ENCODE measurements at places on chromosomes 13 and 19.

DNA sequence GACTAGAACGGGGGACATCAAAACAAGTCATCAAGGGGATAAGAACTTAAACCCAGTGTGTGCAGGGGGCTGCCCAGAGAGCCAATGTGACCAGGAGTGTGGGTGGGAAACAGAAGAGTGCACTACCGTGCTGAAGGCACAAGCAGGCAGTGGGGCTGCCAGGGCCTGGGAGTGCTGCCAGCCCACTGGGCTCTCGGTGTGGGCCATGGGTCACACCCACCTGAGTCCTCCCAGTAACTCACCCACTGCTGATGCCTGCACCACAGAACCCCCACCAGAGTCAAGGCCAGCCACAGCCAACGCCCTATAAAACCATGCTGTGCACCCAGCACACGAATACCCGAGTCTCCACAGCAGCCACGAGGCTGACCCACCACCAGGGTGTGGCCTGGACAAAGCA lies 8.5 kb downstream of the MED26 start:
- DNase-seq = no peak

DNA sequence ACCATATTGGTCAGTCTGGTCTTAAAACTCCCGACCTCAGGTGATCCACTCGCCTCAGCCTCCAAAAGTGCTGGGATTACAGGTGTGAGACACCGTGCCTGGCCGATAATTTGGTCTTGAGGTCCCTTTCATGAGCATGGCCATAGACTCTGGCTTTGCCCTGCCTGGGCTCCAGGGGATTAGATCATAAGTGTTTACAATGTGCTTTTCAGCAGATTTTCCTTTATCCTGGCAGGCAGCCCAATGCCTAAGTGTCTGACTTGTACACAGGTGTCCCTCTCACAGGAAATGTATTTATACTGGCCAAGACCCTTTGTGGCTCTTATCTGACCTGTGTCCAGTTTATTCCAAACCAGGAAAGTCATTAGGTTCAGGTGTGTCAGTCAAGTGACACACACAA lies 15.9 kb downstream of the BCAM start:
- DNase-seq = no peak

DNA sequence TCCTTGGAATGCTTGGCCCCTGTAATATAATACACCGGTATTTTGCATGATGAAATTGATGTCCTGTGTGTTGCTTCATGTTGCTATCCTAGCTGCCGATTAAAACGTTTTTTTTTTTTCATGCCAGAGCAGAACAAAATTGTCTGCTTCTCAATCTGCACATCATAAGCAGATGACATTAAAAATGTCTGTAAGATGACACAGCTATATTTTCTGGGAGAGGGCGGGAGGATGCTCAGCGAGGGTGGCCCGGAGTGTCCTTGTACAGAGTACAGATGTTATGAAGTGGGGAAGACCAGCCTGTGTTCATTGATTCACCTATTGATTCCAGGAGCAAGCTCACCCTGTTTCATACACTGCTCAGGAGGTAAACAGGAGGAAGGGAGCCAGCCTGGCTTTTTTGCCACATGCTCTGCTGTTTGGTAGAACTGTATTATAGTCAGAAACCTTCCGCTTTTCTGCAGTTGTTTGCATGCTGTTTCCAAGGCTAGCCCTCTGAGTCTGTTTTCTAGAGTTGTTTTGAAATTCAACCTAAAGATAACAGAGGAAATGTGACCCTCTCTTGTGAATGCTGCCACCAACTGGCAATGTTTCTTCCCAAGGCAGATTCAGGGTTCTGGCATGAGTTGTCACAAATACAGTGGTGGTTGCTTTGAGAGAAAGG lies 4.7 kb upstream of the IRS2 start:
- no peak for DNase-seq

DNA sequence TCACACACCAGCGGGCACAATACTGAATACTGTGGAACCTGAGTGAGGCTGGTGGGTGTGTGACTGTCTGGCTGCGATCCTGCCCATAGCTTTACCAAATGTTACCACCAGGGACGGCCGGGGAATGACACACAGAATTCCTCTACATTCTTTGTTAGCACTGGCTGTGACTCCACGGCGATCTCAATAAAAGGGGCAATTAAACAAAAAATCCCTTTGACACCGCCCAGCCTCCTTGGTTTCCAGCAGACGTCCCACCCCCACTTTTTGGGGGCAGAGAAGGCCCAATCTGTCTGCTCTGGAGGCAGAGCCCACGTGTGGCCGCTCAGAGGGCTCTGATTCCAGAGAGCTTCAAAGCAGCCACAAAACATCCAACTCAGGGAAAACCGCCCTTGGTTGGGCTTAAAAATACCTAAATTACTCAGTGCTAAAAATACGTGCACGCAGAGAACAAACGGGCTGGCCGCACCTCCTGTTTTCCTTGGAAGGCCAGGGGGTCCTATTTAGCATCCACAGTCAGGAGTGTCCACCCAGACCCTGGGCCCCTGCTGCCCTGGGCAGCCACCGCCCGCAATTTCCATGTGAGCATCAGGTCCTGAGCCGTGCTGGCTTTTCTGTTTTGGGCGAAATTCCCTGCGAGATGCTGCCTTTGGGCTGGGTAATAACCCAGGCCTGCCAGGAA lies 47.8 kb downstream of the GADD45B start:
- DNase-seq = no peak

DNA sequence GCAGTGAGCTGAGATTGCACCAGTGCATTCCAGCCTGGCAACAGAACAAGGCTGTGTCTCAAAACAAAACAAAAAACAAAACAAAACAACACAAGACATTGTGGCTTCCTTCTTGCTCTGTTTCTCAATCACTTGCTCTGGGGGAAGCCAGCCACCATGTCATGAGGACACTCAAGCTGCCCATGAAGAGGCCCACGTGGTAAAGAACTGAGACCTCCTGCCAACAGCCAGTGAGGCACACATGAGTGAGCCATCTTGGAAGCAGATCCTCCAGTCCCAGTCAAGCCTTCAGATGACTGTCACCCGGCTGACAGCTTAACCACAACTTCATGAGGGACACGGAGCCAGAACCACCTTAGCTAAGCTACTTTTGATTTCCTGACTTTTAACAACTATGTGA lies 25.2 kb downstream of the CPT1C start:
- no peak for DNase-seq

GRCh38 chr13:101751488-101751887 lies 299.0 kb downstream of the ITGBL1 start:
- DNase-seq = no peak

DNA sequence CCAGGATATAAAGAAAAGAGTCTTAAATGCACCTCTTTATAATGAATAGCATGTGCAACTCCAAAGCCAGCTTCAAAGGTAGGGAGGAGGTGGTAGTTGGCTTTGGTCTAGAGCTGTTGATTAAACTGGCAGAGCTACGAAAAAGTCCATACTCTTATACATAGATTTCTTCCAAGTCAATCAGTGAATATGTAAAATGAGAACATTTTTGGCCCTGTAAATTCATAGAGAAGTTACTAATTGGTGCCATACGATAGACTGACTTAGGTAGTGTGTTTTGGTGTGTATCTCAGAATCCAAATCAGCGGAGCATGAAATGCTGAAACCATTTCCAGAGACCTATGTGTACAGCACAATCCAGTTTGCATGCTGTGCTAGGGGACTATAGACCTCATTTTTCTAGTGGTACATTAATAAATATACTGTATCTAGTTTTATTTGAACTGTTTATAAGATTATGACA lies 17.1 kb upstream of the DPY19L3 start:
- no peak for DNase-seq

- no peak for DNase-seq
These were observed 417.1 kb downstream of the ITGBL1 start for GRCh38 chr13:101869553-101869952.

DNA sequence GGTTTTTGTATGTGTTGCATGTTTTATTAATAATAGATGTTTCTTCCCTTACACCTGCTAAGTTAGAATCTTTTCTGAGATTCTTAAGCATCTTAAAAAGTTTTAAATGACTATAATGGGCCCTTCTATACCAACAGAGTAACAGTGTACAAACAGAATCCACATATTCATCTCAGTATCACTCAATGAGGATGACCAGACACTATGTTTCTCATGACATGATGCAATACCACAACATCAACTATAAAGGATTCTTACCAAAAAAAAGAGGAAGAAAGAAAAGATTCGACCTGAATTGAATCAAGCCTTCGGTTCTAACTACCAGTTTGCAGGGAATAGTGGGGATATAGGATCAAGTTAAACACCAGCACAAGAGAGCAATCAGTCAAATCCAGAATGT lies 56.5 kb downstream of the INTS6 start:
- DNase-seq = no peak

GRCh38 chr13:76929320-76929719 lies 19.0 kb upstream of the ACOD1 start:
- no peak for DNase-seq

DNA sequence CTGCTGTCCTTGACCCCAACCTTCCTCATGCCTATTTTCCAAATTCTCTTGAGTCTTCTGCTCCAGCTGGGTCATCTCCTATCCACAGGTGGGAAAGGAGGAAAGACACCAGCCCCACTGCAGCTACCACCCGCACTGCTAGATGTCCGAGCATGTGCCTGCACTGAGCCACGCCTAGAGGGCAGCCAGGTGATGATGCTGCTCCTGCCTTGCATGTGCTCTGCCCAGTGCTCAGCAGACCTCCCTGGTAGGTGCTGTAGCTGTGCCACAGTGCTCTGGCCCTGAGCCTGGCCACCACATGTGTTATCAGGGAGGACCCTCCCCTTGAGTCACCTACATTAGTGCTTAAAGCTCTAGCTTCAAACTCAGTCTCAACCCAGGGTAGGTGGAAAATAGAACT lies 6.9 kb upstream of the CYSLTR2 start:
- no peak for DNase-seq

DNA sequence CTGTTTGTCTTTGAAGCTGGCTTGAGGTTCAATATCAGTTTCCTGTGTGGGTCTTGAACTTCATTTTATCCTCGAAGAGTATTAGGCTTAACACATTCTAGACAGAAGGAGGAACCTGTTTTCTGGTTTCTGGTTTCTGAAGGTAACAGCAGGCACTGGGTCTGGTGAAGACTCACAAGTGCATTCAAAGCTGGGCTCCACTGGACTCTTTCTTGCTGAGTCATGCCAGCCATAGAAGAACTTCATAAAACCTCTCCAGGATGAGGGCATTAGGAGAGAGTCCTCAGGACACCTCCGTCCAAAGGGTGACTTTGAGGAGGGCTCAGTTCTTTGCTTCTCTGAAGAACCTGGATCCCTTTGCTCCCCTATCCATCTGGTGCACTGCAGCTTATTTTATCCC lies 668.6 kb upstream of the SLC10A2 start:
- no peak for DNase-seq

- DNase-seq = no peak
These were observed 2.2 kb upstream of the EID2 start for GRCh38 chr19:39542206-39542605.

GRCh38 chr19:56750658-56751057 lies 79.1 kb upstream of the ZNF835 start:
- no peak for DNase-seq

GRCh38 chr13:60080850-60081249 lies 82.9 kb downstream of the DIAPH3 start:
- DNase-seq = no peak

GRCh38 chr19:11397089-11397610 lies 13.0 kb upstream of the EPOR start:
- no peak for DNase-seq

DNA sequence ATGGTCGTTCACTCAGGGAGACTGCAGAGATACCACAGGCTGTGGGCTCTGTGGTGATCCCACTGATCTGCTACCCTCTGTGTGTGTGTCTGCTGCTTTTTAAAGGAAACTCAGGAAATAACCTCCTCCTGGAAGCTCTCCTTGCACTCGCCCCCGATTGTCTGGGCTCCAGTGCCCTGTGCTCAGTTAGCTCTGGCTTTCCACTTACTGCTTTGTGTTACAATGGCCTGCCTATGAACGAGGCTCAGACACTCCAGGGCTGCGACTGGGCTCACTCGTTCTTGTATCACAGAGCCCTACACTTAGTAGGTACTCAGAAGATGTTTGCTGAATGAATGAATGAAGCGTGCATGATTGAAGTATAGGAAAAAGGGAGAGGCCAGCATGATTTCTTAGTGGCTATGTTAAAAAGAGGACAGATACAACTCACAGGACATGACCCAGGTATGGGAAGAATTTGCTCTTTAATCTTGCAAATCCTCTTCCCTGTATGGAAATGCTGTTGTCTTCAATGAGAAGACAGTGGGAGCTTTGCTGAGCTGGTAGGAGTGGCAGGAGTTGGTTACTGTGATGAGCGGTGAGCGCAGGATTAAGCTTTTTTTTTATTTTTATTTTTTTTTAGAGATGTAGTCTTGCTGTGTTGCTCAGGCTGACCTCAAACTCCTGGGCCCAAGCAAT lies 26.4 kb downstream of the B3GLCT start:
- no peak for DNase-seq

DNA sequence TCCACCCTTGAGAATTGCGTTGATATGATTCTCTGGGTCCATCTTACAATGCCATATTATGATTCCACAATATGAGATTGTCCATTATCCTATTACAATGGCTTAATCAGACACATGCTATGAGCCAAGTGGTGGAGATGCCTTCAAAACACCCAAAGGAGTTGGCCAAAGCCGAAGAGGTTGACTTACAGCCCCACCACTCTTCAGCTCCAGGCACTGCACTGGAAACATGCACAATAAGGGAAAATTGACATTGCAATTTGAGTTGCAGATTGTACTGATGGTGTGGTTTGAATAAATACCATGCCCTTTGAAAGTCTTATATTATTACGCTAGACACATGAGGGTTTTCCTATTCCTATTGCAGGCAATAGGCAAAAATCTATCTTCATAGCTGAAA lies 75.4 kb upstream of the TNFSF11 start:
- no peak for DNase-seq

DNA sequence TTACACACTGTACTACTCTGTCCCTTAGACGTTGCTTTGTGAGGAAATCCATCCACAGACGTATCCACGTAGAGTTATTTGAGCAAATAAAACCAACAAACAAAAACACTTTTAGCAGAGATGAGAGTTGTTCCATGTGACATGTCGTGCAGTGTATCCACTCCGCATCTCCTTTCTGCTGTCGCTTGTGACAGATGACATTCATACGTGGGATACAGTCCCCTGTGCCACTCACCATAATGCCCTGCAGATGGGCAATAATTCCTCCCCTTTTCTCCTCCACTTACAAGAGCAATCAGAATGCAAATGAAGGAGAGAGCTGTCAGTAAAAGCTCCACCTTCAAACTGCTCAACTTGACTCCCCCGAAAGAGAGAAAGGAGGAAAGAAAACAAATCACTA lies 26.0 kb downstream of the IRS2 start:
- no peak for DNase-seq

- DNase-seq = no peak
These were observed 168.2 kb downstream of the TEX29 start for GRCh38 chr13:111488486-111489132.

All from HCT116 (cell line).